ENCODE measurements at places on chromosomes 5 and 9.

- no peak for DNase-seq
These were observed 58.7 kb downstream of the NSUN2 start for GRCh38 chr5:6574111-6574510.

DNA sequence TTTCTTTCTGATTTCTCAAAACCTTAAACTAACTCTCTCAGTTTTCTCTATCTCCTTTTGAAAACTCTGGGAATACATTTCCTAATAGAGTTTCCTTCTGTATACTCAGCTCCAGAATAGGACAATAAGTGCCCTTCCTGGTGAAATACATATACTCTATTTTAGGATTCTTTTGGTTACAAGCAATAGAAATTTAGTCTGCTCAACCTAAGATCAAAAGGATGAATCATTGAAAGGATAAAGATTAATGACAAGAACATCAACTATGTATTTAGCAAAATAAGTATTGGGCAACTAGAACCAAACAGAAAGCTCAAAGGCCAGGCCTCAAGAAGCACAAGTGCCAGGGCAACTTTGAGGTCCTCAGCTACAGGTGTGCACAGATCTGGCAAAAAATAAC is 127.1 kb downstream of the ADAMTSL1 start:
- no peak for DNase-seq

GRCh38 chr9:135328485-135329417 is 150.8 kb upstream of the PPP1R26 start:
- DNase-seq, result no peak

- DNase-seq, result no peak
These were observed 11.0 kb upstream of the FAM81B start for GRCh38 chr5:95380103-95380628.

DNA sequence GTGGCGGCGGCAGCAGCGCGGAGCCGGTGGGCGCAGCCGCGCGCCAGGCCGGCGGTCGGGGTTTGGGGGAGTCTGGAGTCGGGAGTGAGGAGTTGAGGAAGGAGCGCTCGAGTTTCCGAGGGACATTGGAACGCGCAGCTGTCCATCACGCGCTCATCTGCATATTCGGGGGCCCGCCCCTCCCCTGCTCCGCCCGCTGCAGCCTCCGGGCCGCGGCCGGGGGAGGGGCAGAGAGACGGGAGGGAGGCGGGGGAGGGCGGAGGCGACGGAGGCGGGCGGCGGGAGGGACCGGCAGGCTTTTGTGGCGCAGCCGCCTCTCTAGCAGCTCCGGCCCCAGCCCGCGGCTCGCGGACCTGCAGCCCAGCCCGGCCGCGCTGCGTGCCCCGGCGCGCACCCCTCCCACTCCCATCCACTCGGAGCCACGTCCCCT is at the start of gene IRX2:
TSS of gene IRX2 (minus strand) at position 86 of the 430 bp plus-strand sequence. CDS start 264 bp downstream, outside the sequence.
- DNase-seq, result no peak

- no peak for DNase-seq
These were observed 140.1 kb upstream of the PALM2AKAP2 start for GRCh38 chr9:109639674-109640579.
